ENCODE measurements at places on chromosomes 11 and 22. TPM values are rescaled to one million over a fixed set of nuclear protein-coding genes. Genes with fewer than 3 reads are reported as not detected.
A peak's percentile ranks its signal among the peaks of the same experiment; 100 is the strongest.

The TMPRSS13 gene
- total RNA-seq: 2.2 TPM

The AMPD3 gene
- total RNA-seq: 11.8 TPM

The CD3E gene
- total RNA-seq: not detected

DNA sequence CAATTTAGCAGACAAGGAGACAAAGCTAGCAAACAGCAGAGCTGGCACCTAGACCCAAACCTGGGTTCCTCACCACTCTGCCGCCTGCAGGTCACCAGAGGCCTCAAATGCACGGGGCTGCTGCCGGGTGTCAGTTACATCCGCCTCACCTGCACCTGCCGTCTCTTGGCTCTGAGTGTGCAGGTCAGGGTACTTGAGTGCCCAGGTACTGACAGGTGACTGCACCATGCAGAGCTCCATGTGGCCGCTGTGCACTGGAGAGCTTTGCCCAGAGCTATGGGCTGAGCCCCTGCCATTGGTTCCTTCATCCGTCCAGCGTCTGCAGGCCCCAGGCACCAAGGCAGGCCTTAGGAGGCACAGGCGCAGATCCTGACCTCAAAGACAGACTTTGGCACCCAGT is 35.0 kb downstream of the PDGFB start:
- no peak for DNase-seq
- H3K27ac ChIP-seq: no peak overlapping the region
- H3K4me3 ChIP-seq: no peak overlapping the region
- H3K4me1 ChIP-seq: peaks cover 46% of the 10 kb centered on the region
- no peaks in the 10 kb centered on the region for H3K27me3 ChIP-seq

DNA sequence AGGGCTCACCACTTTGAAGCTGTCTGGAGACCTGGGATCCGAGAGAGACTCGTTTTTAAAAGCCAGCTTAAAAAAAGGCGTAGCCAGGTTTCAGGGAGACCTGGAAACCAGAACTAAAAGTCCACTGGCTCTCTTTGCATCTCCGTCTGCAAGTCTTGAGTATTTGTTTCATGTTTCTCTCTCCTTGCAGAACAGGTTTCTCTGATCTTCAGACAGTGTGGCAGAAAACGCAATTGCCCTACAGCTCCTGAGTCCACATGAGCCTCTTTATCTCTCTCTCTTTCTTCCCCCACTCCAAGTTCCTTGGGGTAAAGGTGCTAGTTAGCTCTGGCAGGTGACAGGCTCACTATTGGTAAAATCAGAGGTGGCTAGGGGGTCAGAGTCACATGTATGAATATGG is 67.0 kb upstream of the AMPD3 start:
- no peaks in the 10 kb centered on the region for H3K27me3 ChIP-seq
- peak overlapping the region; percentile 28 for H3K4me3 ChIP-seq
- H3K27ac ChIP-seq: peak overlapping the region; percentile 42
- DNase-seq: peak; percentile 46
- peaks cover 39% of the 10 kb centered on the region for H3K4me1 ChIP-seq
- no peaks in the 10 kb centered on the region for H3K36me3 ChIP-seq

GRCh38 chr22:47102081-47102480 is 339.6 kb downstream of the TBC1D22A start:
- H3K36me3 ChIP-seq: no peaks in the 10 kb centered on the region
- no peaks in the 10 kb centered on the region for H3K27me3 ChIP-seq
- no peak overlapping the region for H3K4me3 ChIP-seq
- H3K27ac ChIP-seq: no peak overlapping the region
- H3K4me1 ChIP-seq: peaks cover 17% of the 10 kb centered on the region

GRCh38 chr11:81579339-81579738 is 1154.3 kb downstream of the FAM181B start:
- no peaks in the 10 kb centered on the region for H3K27me3 ChIP-seq
- H3K4me3 ChIP-seq: no peak overlapping the region
- no peak for DNase-seq
